ENCODE measurements at places on chromosomes 3 and 15. TPM values are rescaled to one million over a fixed set of nuclear protein-coding genes. Genes with fewer than 3 reads are reported as not detected.

GRCh38 chr3:155321418-155321817, 27.9 kb upstream of the STRIT1 start:
- H3K27ac ChIP-seq = no peak overlapping the region
- no peaks in the 10 kb centered on the region for H3K36me3 ChIP-seq
- H3K4me1 ChIP-seq = peaks cover 5% of the 10 kb centered on the region
- no peak overlapping the region for H3K4me3 ChIP-seq
- no peaks in the 10 kb centered on the region for H3K27me3 ChIP-seq
- no peak for DNase-seq

- H3K36me3 ChIP-seq = no peaks in the 10 kb centered on the region
- H3K27me3 ChIP-seq = no peaks in the 10 kb centered on the region
- H3K27ac ChIP-seq = no peak overlapping the region
- no peak for DNase-seq
- no peak overlapping the region for H3K4me3 ChIP-seq
- H3K4me1 ChIP-seq = no peaks in the 10 kb centered on the region
These were observed 268.8 kb upstream of the CNTN3 start for GRCh38 chr3:74883222-74883621.

DNA sequence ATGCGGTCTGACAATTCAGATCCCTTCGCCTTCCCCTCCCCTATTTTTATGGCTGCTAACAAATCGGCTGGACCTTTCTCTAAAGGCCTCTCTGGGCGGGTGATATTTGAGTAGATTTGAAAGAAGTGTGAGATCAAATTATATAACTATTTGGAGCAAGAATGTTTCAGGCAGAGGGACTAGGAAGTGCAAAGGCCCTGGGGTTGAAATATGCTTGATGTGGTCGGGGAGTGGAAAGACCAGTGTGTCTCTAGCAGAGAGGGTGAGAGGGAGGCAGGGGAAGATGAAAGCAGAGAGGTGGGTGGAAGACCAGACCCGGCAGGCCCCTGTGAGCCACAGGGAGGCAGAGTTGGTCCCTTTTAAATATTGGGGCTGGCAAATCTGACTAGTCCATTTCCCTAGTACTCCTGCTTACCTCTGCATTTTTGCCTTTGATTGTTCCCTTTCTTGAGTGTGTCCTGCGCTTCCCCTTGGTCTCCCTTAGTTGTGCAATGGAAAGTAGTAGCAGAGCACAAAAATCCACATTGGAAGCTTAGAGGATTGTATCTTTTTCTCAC, 32.3 kb downstream of the SLCO3A1 start:
- no peaks in the 10 kb centered on the region for H3K27me3 ChIP-seq
- H3K4me1 ChIP-seq = no peaks in the 10 kb centered on the region
- no peaks in the 10 kb centered on the region for H3K36me3 ChIP-seq
- DNase-seq = peak; percentile 4

- H3K4me3 ChIP-seq = peak overlapping the region; percentile 11
- peaks cover 39% of the 10 kb centered on the region for H3K4me1 ChIP-seq
- H3K27me3 ChIP-seq = no peaks in the 10 kb centered on the region
- no peaks in the 10 kb centered on the region for H3K36me3 ChIP-seq
- no peak overlapping the region for H3K27ac ChIP-seq
These were observed 43.8 kb downstream of the SPSB4 start for GRCh38 chr3:141094790-141095545.

GRCh38 chr15:65896236-65896635, 26.9 kb downstream of the RAB11A start:
- peaks cover 32% of the 10 kb centered on the region for H3K36me3 ChIP-seq
- H3K27me3 ChIP-seq = no peaks in the 10 kb centered on the region
- H3K4me3 ChIP-seq = no peak overlapping the region
- H3K4me1 ChIP-seq = no peaks in the 10 kb centered on the region
- DNase-seq = no peak
- no peak overlapping the region for H3K27ac ChIP-seq

GRCh38 chr3:121752261-121752660, 2.7 kb upstream of the GOLGB1 start:
- H3K27me3 ChIP-seq = no peaks in the 10 kb centered on the region
- H3K27ac ChIP-seq = no peak overlapping the region
- no peak for DNase-seq
- no peaks in the 10 kb centered on the region for H3K36me3 ChIP-seq
- no peak overlapping the region for H3K4me3 ChIP-seq

DNA sequence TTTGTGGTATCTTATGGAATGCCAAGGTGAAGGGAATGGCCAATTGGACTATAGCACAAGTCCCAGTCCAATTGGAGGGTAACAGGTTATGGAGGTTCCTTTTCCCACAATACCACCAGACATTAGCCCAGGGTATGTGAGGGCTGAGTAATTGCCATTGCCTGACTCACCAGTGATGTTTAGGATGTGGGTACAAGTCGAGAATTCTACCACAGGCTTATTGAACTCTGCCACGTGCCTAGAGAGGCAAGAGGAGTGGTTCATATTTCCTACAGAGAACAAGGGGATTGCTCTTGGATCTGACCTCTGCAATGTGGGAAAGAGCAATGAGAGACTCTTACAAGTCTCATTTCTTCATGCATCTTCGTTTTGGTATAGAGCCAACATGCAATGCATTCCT, 85.0 kb upstream of the XCR1 start:
- H3K4me1 ChIP-seq = no peaks in the 10 kb centered on the region
- no peaks in the 10 kb centered on the region for H3K36me3 ChIP-seq
- no peak for DNase-seq
- H3K27ac ChIP-seq = no peak overlapping the region
- H3K27me3 ChIP-seq = no peaks in the 10 kb centered on the region
- H3K4me3 ChIP-seq = no peak overlapping the region

- DNase-seq = peak; percentile 49
- H3K27ac ChIP-seq = peak overlapping the region; percentile 100
- H3K36me3 ChIP-seq = peaks cover 22% of the 10 kb centered on the region
- H3K4me3 ChIP-seq = peak overlapping the region; percentile 96
These were observed 2.1 kb downstream of the TRA2B start for GRCh38 chr3:185935465-185936272.

DNA sequence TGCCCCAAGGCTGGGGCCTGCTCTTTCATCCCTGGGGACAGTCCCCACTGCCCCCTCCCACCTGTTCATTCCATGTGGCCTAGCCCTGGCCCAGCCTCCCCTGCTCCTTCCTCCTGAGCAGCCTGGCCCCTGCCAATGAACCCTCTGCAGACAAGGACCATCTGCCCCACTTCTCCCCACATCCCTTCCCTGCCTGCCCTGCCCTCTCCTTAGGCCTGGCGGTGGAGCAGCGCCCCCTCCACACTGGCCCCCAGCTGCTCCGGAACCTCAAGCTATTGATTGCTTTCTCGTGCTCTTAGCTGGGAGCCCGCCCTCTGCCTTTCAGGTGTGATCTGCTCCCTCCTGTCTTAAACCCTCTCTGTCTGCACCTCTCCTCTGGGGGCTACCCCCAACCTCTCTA, 8.0 kb downstream of the PLXNA1 start:
- no peak overlapping the region for H3K4me3 ChIP-seq
- DNase-seq = no peak
- H3K27me3 ChIP-seq = no peaks in the 10 kb centered on the region
- H3K4me1 ChIP-seq = peaks cover 22% of the 10 kb centered on the region

DNA sequence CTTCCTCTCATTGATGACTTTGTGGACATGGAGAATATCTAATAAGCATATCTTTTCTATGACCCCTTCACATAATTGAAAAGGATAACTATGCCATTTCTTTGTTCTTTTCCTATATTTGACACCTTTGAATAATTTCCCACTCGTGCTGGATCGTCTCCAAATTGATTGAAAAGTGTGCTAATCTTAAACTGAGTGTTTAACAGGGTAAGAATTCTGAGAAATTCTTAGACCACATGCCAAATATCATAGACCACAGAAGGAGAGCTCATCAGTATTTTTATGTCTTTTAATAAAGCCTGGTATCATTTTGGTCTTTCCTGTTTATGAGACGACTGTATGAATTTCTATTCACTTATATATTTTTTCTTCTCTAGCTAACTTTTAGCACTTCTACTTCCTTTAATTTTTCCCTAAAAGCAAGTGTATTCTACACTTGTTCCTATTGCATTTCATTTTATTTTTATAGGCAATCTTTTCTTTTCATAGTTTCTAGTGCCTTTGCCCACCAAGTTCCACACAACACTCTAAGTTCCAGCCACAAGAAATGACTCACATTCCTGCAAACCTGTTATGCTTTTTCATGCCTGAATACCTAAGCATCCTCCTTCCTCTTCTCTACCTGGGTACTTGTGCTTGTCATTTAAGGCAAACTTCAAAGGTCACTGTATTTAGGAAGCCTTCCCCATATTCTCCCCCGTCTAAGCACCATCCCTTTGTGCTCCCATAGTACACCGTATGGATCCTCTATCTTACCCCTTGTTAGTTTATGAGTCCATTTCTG, 30.1 kb downstream of the KBTBD8 start:
- H3K27ac ChIP-seq = no peak overlapping the region
- DNase-seq = no peak
- no peaks in the 10 kb centered on the region for H3K27me3 ChIP-seq
- no peaks in the 10 kb centered on the region for H3K36me3 ChIP-seq
- H3K4me3 ChIP-seq = no peak overlapping the region
- no peaks in the 10 kb centered on the region for H3K4me1 ChIP-seq

DNA sequence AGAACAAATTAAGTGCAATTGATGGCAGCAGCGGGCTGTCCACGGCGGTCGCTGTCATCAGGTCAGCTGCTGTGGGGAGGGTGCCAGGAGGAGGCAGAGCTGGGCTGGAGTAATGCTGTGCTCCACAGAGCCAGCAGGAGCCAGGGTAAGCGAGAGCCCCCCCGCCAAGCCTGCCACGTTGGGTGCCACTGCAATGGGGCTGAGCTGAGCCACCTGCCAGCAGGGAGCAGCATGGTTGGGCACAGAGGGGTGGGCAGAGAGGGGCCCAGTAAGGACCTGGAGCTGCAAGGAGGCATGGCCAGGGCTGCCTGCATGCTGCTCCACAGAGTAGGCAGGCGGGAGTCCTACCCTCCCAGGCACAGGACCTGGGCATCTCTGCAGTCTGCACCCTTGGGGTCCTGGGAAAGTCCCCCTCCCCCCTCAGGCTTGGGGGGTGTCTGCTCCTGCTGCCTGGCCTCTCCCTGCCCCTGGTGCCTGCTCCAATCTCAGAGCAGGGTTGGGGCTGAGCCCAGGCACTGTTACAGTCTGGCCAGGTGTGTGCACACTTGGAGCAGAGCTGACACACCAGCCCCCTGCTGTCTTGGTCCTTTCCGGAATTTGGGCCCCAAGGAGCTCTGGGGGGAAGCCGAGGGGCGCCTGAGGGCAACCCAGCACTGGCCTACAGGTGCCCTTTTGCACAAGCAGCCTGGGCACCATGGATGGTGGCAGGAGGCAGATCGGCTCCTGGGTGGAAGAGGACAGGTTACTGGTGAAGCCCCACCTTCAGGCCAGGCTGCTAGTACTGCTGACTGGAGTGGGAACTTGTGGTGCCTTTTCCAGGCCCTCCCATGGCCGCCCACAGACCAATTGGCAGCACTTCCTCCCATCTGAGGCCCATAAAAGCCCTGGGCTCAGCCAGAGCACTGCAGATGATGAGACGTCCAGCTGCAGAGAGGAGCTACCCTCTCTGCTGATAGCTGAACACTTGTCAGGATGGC, 8.5 kb upstream of the PIAS1 start:
- H3K36me3 ChIP-seq = no peaks in the 10 kb centered on the region
- no peaks in the 10 kb centered on the region for H3K27me3 ChIP-seq
- no peak overlapping the region for H3K4me3 ChIP-seq
- H3K4me1 ChIP-seq = no peaks in the 10 kb centered on the region

DNA sequence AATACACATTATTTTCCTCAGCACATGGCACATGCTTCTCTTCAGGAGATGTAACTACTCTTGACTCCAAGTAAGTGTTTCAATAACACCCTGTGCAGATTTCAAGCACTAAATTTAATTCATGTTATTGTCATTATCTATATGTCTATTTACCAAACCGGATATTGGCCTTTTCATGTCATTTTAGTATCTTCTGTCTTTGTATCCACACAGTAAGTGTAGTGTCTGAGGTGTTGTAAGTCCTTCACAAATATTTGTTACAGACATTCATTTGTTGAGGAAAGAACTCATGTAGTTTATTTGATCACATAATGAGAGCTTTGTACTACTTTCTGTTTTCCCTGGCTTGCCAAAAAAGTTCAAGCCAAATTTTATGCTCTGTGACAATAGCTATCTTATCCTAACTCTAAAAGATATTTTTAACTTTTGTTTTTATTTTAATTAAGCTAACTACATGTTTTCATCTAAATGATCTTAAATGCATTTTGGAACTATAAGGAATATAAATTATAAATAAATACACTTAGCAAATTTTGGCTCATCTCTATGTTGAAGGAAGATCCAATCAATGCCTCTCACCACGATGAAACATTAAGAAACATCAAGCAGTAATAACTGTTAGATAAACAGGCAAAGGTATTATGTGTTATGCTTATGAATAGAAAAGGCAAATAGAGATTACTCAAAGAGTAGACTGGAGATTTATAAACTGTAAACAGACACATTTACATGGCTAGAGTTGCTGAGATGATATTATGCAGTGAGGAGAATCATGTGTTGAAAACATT, 48.3 kb downstream of the SPTSSB start:
- no peaks in the 10 kb centered on the region for H3K4me1 ChIP-seq
- no peak overlapping the region for H3K4me3 ChIP-seq
- DNase-seq = no peak
- no peaks in the 10 kb centered on the region for H3K36me3 ChIP-seq

DNA sequence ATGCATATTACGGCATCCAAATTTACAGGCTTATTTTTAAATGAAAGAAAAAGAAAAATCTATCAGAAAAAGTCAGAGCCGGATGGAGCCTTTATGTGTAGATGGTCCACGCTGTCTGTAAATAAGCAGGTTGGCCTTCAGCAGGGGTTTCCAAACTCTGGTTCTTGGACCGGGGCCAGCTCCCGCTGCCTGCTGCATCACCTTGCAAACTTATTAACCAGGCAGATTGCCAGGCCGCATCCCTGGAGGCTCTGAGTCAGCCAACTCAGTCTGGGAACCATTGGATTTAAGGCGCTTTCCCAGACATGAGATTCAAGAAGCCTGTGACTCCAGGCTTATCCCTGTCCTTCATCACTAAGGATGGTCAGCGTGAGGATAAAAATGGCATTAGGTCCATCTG, 212.4 kb downstream of the OPA1 start:
- H3K27me3 ChIP-seq = no peaks in the 10 kb centered on the region
- no peak overlapping the region for H3K27ac ChIP-seq
- peaks cover 11% of the 10 kb centered on the region for H3K4me1 ChIP-seq
- DNase-seq = peak; percentile 74
- no peak overlapping the region for H3K4me3 ChIP-seq

DNA sequence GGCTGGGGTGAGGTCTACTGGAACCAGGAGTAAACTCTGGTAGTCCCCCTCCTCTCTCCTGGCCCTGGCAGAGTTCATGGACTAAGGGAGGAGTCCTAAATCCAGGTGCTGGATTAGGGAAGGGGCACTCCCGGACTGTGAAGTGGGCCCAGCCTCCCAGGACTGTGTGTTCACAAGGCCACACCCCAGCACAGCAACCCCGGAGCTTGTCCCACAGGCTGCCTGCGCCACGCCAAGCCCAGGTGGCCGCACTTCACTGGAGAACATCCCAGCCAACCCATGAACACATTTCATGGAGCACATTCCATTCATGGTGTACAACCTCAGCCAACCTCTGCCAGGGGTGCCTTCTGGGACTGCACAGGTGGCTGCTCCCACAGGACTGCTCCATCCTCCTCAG, 8.2 kb downstream of the ARPIN start:
- H3K4me1 ChIP-seq = no peaks in the 10 kb centered on the region
- H3K27me3 ChIP-seq = no peaks in the 10 kb centered on the region
- H3K27ac ChIP-seq = no peak overlapping the region
- no peaks in the 10 kb centered on the region for H3K36me3 ChIP-seq
- DNase-seq = no peak

CPNE4 gene
- 5.7 TPM for total RNA-seq

GOLGA8K gene
- not detected for total RNA-seq

PROK2 gene
- total RNA-seq = 1.2 TPM

MUSTN1 gene
- total RNA-seq = 1.5 TPM

PRR20G gene
- not detected for total RNA-seq

AADACL2 gene
- total RNA-seq = not detected

PIERCE2 gene
- total RNA-seq = 0.86 TPM

SERINC4 gene
- 0.33 TPM for total RNA-seq

MGLL gene
- total RNA-seq = 0.90 TPM

All from A673 (cell line).